Psoas muscle (tissue), 8 donors: ENCODE measurements at places on chromosomes 12 and 14. TPM values are rescaled to one million over a fixed set of nuclear protein-coding genes. Genes with fewer than 3 reads are reported as not detected.

DNA sequence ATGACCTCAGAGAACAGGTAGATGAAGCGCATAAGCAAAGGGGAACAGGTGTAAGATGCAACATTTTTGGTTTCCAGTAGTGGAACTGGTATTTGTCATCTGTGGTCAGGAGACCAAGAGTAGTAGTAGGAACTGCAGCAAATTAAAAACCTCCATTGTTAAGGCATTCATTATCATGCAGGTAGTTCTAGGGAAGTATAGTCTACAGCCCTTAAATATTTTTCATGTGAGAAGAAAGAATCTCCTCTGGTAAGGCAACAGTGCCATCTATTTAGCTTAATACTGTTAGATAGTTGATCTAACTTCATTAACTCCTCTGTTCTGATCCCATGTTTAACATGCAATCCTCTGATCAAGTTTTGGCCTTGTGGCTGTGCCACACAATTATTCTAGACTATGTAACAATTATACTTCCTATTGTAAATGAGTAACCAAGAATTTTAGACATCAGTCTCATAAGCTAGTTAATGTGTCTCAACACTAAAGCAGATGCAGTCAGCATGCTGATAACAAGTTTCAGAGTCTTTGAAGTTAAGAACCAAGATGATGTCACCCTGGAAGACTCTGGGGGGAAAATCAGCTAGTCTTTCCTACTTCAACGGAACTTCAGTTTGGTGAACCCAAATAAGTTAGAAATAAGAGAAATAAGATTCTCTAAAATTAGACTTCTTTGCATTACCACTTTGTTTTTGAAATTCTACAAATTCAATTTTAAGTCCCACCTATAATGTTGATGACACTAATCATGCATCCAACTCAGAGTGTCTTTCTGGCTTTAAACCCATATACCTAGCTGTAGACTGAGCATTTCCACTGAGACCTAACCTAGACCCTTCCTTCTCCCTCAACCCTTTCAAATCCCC, 70.9 kb downstream of the STXBP6 start:
- H3K36me3 ChIP-seq, result no peaks in the 10 kb centered on the region
- H3K27me3 ChIP-seq, result no peaks in the 10 kb centered on the region
- DNase-seq, result no peak
- H3K4me1 ChIP-seq, result no peaks in the 10 kb centered on the region
- no peak overlapping the region for H3K4me3 ChIP-seq

Gene RHEBL1
- 0.97 TPM for total RNA-seq

DNA sequence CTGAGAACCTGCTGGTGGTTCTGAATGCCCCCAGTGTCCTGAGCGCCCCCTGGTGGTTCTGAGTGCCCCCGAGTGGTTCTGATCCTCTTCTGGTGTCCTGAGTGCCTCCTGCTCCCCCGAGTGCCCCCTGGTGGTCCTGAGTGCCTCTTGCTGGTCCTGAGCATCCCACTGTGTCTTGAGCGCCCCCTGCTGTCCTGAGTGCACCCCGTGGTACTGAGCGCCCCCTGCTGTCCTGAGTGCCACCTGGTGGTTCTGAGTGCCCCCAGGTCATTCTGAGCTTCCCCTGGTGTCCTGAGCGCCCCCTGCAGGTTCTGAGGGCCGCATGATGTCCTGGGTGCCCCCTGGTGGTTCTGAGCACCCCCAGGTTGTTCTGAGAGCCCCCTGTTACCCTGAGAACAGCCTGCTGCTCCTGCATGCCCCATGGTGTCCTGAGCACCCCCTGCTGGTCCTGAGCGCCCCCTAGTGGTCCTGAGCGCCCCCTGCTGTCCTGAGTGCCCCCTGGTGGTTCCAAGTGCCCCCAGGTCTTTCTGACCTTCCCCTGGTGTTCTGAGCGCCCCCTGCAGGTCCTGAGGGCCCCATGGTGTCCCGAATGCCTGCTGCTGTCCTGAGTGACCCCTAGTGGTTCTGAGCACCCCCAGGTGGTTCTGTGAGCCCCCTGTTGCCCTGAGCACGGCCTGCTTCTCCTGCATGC, 1165.4 kb downstream of the TMEM121 start:
- no peaks in the 10 kb centered on the region for H3K27me3 ChIP-seq
- no peaks in the 10 kb centered on the region for H3K36me3 ChIP-seq
- H3K4me1 ChIP-seq, result no peaks in the 10 kb centered on the region
- DNase-seq, result peak; percentile 12
- no peak overlapping the region for H3K27ac ChIP-seq
- no peak overlapping the region for H3K4me3 ChIP-seq

DNA sequence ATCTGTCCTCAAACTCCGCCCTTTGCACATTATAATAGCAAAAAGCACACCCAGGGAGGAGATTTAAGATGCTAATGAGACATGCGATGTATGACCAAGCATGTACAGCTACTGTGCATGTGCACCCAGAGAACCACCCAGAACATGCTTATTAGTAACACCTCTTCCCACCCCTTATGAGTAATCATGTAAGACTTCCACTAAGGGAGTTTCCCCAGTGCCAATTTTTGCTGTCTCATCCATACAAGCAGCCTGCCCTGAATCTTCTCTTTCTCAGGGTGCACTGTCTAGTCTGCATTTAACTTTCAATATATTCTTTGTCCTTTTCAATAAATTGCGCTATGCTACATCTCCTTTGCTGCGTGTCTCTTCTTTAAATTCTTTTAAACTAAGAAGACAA, 830.0 kb upstream of the NOVA1 start:
- no peaks in the 10 kb centered on the region for H3K4me1 ChIP-seq
- no peaks in the 10 kb centered on the region for H3K36me3 ChIP-seq
- no peak overlapping the region for H3K27ac ChIP-seq
- no peaks in the 10 kb centered on the region for H3K27me3 ChIP-seq

DNA sequence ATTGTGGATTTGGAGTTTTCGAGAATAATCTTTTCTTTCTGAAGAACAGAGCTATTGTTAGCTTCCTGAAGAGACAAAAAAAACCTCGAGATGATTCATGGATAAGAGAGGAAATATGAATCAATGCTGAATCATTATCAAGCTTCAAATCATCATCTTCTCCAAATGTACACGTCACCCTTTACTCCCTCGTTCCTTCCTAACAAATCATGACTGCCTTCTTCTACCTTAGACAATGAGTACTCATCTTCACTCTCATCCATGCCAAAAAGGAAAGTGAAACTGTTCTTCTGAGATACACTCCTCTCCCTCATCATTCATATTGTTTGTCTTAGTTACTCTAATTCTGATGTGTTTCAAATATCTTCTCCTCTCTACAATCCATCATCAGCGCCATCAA, 1115.8 kb upstream of the ATXN7L3B start:
- H3K4me1 ChIP-seq, result no peaks in the 10 kb centered on the region
- H3K27me3 ChIP-seq, result no peaks in the 10 kb centered on the region
- H3K36me3 ChIP-seq, result no peaks in the 10 kb centered on the region
- no peak overlapping the region for H3K4me3 ChIP-seq
- H3K27ac ChIP-seq, result no peak overlapping the region
- no peak for DNase-seq

GRCh38 chr12:59088673-59089072, 168.4 kb upstream of the LRIG3 start:
- H3K27ac ChIP-seq, result no peak overlapping the region
- H3K4me1 ChIP-seq, result no peaks in the 10 kb centered on the region
- DNase-seq, result no peak
- H3K27me3 ChIP-seq, result no peaks in the 10 kb centered on the region
- H3K4me3 ChIP-seq, result no peak overlapping the region

Gene ARHGAP9
- 3.5 TPM for total RNA-seq

Gene NRL
- 3.6 TPM for total RNA-seq

Gene RNF212B
- total RNA-seq, result not detected

DNA sequence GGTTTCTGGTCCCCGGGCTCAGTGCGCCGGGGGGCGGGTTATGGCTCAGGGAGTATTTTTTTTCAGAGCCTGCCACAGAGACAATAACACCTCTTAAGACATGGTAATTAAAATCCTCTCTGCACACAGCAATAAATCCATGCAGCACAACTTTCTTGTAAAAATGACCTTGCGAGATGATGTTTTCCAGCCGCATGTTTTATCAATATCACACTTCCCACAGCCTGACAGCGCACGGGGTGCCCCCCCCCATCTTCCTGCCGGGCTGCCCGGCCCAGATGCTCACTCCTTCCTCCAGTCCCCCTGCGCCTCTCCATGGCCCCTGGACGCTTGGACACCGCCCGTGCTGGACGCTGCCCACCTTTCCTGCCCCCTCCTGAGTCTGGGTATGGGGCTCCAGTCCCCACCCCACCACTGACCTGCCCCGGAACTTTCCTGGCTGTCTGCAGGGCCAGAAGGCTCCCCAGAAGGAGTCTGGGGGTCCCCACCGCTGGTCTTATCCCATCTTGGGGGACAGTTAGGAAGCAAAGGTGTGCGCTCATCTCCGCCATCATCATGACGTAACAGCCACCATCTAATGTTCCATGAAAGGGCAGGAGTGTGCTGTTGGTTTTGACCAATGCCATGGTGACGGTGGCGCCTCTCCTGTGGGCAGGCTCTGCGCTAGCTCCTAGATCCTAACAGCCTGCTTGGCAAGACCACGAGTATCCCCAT, 182.9 kb downstream of the KIF26A start:
- H3K27me3 ChIP-seq, result no peaks in the 10 kb centered on the region
- no peak for DNase-seq
- H3K4me1 ChIP-seq, result no peaks in the 10 kb centered on the region
- H3K4me3 ChIP-seq, result no peak overlapping the region

DNA sequence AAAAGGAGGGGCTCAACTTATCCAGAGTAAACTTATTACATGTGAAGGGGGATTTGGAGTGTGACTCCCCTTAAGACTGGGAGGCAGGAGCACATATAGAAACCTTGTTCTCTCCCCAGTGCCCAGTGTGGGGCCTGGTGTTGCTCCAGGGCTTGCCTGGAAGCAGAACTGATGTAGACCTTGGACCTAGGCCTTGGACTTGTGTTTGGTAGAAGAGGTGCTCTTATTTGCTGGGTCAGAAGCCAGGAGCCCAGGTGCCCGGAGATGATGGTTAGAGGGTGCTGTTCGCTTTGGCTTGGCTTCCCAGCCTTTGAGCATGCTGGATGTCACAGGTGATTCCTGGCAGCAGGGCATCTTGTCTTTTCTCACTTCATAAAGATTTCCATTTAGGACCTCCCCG, 110.4 kb downstream of the SMOC1 start:
- no peaks in the 10 kb centered on the region for H3K36me3 ChIP-seq
- H3K4me1 ChIP-seq, result no peaks in the 10 kb centered on the region
- no peak overlapping the region for H3K4me3 ChIP-seq
- no peak for DNase-seq
- no peak overlapping the region for H3K27ac ChIP-seq

DNA sequence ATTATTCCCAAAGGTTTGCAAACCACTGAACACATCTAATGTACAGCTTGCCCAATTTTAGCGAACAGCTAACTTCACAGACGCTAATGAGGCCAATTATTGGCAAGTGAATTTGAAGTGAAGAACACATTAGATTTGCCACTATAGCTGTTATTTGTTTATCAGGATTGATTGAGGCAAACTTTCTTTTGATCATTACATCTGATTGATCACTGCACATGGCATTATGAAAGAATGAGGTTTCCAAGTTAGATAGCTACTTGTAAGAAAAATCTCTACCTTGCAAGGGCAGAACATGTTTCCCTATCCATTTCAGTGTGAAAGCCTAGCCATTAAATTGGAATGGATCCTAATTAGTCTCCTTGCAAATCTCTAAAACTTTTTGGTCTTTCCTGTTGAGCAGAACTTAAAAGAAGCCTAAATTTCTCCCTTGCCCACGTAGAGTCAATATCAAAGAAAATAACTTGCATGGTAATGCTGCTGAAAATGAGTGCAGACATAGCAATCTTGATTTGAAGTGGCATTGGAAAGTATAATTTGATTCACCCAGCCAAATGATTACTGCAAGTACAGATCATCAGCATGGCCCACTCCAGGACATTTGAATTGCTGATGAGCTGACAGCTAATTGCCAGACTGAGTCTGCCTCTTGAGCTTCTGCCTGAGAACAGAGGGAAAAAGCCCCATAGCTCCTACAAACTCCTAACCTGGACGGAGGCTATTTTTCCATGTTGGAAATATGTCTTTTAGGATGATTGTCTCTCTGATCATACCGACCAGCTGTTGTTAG, 98.6 kb downstream of the TPH2 start:
- H3K27ac ChIP-seq, result no peak overlapping the region
- DNase-seq, result no peak
- no peak overlapping the region for H3K4me3 ChIP-seq
- H3K4me1 ChIP-seq, result no peaks in the 10 kb centered on the region
- H3K36me3 ChIP-seq, result no peaks in the 10 kb centered on the region
- H3K27me3 ChIP-seq, result no peaks in the 10 kb centered on the region
